Posterior vena cava (tissue), 2 donors: ENCODE measurements at places on chromosomes 7 and 10. TPM values are rescaled to one million over a fixed set of nuclear protein-coding genes. Genes with fewer than 3 reads are reported as not detected.
A peak's percentile ranks its signal among the peaks of the same experiment; 100 is the strongest.

Gene ERVW-1
- not detected for total RNA-seq

Gene NPFFR1
- not detected for total RNA-seq

Gene NOS3
- 71.8 TPM for total RNA-seq

Gene MOGAT3
- not detected for total RNA-seq

Gene SOSTDC1
- not detected for total RNA-seq

Gene OR9A2
- not detected for total RNA-seq

Gene STEAP1
- total RNA-seq: 33.6 TPM

Gene RNF32
- total RNA-seq: 0.33 TPM

Gene TMEM130
- total RNA-seq: 0.62 TPM

Gene TBL2
- 21.7 TPM for total RNA-seq

Gene FAM25A
- not detected for total RNA-seq

Gene CTNNA3
- total RNA-seq: 4.8 TPM

Gene NKX1-2
- total RNA-seq: not detected

Gene ITPRID1
- not detected for total RNA-seq

Gene SGPL1
- total RNA-seq: 37.2 TPM

Gene MMRN2
- 57.0 TPM for total RNA-seq

Gene LRRD1
- 0.14 TPM for total RNA-seq

Gene EEPD1
- total RNA-seq: 9.7 TPM

DNA sequence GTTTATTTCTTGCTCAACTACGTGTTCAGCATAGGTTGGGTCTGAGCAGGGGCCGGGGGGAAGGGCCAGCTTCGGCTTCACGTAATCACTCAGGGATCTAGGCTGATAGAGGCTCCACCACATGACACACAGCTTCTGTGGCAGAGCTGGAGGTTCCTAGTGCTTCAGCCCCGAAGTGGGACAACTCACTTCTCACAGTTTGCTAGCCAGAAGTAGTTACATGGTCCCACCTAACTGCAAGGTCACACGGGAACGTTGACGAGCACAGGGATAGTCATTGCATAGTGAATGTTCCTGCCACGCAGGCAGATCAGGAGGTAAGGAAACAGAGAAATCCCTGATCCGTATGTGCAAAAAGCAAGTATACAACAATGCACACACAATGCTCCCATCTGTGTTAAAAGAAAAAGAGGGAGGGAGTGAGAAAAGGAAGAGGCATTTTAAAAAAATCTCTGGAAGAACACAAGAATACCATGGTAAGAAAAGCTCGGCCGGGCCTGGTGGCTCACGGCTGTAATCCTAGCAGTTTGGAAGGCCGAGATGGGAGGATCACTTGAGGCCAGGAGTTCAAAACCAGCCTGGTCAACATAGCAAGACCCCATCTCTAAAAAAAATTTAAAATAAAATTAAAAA is 16.9 kb downstream of the SMURF1 start:
- DNase-seq: no peak

GRCh38 chr7:44849259-44849884 is 1.5 kb upstream of the H2AZ2 start:
- DNase-seq: no peak

GRCh38 chr10:97643441-97643985 is 3.0 kb downstream of the PI4K2A start:
- no peak for DNase-seq

- DNase-seq: no peak
Measured at GRCh38 chr7:759569-759968, 32.5 kb upstream of the PRKAR1B start.

GRCh38 chr7:3266240-3266639 is 34.8 kb upstream of the SDK1 start:
- no peak for DNase-seq

DNA sequence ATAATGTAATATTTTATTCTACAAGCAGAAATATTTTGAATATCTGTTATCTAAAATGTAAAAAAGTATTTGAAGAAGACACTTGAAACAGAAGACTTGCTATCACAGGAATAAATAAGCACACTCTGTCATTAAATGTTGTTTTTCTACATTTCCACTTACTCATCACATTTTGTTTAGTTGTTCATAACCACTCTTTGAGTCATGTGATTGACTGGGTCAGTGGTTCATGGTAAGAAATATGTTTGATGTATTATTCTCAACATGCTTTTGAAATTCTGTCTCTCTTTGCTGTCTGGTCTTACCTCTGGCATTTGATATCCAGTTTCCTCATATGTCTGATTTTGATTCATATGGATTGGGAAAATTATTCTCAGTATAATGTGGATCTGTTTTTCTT is 171.8 kb downstream of the SUGCT start:
- no peak for DNase-seq

- peak; percentile 90 for DNase-seq
Measured at GRCh38 chr7:141072548-141073172, 1.2 kb upstream of the TMEM178B start.

DNA sequence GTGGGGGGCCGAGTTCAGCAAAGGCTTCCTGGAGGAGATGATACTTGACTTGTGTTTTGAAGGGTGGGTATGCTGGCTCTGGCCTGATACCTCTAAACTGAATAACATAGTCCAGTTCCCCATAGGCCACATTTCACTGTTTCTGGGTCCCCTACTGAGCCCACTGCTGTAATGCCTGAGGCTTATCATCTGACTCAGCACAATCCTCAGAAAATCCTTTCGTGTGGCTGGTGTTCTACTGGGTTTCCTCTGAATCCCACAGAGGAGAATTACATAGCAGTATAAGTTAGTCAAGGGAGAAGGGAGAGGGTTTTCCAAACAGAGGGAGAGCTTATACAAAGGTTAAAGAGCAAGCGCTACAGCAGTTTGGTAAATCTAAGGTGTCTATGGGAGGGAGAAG is 2.8 kb upstream of the R3HCC1L start:
- DNase-seq: no peak

DNA sequence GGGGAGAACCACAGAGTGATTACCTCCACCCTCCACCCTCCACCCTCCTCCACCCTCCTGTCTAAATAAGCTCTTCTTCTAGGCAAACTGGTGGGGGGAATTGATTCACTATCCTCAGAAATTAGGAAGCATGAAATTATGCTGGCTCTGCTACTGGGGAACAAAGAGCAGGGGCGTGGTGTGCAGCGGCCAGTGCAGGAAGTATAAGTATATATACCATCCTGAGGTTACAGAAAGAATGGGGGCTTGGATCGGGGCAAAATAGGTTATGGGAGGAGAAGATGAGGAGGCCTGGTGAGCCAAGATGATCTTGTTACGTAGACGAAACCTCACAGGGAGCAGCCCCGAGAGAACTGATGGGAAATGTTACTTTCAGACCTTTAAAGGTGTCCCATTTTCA is 49.1 kb downstream of the SYPL1 start:
- DNase-seq: no peak

DNA sequence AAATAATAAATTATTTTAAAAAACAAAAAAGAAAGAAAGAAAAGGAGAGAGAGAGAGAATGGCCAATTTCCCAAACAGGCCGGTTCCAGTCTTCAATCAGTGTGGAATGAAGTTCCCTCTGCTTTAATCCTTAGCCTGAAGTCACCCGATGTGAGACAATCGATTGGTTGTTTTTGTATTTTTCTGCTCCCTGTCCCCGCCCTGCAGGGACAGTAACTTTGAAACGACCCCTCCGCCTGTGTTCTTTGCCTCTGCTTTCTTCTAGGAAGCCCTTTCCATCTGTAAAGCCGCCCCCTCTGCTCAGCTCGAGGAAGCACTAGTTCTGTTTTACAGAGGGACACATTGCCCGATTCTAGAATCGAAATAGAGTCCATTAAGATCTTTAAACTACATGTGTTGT is 33.4 kb downstream of the FOXL3 start:
- DNase-seq: no peak

DNA sequence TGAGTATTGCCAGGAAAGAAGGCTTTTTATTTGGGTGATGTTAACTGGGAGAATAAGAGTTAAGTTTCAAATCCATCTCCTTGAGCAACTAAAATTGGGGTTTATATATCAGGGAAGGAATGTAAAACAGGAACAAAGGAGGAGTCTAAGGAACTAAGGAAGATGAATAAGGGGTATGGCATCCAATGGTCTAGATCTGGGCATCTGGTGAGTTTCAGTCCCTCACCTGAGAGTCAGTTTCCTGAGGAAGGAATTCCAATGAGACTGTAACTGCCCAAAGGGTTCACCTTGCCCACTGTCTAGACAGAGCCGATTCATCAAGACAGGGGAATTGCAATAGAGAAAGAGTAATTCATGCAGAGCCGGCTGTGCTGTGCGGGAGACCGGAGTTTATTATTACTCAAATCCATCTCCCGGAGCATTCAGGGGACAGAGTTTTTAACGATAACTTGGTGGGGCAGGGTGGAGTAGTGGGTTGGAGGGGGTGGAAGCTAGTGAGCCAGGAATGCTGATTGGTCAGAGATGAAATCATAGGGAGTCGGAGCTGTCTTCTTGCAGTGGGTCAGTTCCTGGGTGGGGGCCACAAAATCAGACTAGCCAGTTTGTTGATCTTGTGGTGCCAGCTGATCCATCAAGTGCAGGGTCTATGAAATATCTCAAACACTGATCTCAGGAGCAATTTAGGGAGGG is 188.3 kb upstream of the STK17A start:
- DNase-seq: no peak

DNA sequence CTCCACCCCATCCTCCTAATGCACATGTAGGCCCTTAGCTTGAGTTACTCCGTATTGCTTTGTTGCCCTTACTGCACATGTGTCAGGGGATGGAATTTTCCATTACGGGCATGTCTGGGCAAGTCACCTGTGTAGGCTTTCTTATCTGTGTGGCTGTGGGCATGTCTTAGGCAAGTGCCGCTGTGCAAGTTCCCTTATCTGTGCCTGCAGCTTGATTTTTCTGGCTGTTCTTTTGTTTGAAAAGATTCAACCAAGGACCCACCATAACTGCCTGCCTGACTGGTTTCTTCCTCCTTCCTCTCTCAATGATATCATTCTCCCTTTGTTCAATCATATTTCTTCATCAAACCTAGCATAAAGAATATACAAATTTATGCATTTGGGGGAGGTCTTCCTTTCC is 88.5 kb downstream of the AKR1D1 start:
- no peak for DNase-seq

DNA sequence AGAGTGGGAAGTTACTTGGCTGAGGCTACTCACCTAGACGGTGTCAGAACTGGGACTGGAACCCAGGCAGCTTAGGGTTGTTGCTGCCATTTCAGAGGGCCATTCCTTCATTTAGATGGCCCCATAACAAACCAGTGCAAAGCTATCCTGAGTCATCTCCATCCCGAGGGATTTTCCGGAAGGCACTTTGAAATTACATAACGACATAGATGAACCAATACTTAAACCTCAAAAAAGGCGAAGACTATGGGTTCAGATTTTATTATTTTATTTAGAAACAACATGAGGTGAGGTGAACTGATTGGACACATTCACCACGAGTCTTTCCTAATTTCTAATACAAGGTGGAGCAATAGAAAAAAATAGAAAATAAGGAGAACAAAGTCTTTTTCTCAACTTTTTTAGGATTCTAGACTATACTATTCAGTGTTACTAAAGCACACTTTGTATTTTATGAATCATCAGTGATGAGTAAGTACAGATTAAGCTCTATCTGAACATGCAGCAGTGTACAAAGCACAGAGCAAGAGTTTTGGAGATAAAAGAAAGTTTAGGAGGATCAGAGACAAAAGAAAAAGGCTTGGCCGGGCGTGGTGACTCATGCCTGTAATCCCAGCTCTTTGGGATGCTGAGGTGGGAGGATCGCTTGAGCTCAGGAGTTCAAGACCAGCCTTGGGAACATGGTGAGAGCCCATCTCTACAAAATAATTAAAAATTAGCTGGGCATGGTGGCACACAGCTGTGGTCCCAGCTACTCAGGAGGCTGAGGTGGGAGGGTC is 79.5 kb upstream of the SVIL start:
- no peak for DNase-seq

DNA sequence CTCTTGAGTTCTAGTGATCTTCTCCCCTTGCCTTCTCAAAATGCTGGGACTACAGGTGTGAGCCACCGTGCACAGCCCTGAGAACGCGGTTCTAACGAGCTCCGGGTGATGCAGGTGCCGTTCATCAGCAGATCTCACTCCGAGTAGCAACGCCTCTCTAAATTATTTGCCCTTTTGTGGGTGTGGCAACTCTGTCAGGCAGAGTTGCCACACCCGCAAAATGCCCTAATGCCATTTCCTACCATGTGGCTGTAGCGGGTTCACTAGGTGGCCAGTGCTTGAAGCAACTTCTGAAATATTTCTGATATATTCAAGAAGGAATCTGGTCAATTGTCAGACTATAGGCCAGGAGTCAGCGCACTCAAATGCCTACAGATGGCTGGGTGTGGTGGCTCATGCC is 62.9 kb upstream of the NMT2 start:
- DNase-seq: no peak

GRCh38 chr7:71015252-71015900 is 116.6 kb upstream of the GALNT17 start:
- DNase-seq: no peak

DNA sequence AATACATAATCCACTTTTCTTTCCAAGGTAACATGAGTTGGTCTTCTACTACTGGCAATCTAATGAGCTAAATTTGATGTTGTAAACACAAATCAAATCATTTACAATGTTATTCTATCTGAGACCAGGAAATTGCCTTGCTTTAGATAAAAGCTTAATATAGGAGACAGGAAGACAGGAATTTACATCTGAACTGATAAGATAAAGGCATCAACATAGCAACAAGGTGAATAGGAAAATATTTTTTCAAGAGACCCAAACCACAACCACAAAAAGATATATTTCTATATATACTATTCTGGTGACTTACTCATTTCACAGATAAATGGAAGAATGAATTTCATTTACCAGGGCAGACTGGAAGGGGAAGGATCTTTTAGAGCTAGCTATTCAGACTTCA is 46.3 kb upstream of the CALCR start:
- DNase-seq: no peak

- DNase-seq: no peak
Measured at GRCh38 chr10:103747193-103747865, 108.0 kb downstream of the SH3PXD2A start.

- no peak for DNase-seq
Measured at GRCh38 chr10:18980089-18980629, 68.4 kb upstream of the MALRD1 start.

- DNase-seq: no peak
Measured at GRCh38 chr10:75801121-75801520, 369.7 kb downstream of the LRMDA start.

GRCh38 chr10:83433705-83434104 is 705.6 kb upstream of the GHITM start:
- DNase-seq: no peak

DNA sequence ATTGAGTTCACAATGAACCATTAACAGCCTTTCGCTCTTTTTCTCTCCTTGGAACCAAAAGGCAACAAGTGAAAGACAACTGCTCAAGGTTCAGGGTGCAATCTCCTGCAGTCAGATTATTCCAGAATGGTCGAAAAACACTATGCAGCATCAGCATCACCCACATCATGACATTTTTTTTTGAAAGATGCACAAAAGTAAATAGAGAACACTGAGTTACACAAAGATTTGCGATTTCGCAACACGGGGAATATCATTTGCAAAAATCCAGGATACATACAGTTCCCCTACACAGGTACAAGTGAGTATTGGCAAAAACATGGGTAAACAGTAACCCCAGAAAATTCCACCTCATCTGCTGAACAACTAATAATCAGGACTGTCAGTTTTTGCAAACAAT is 611.5 kb downstream of the KCNMA1 start:
- DNase-seq: no peak

GRCh38 chr10:107546284-107546683 is 381.8 kb upstream of the SORCS1 start:
- no peak for DNase-seq

- no peak for DNase-seq
Measured at GRCh38 chr10:131315344-131315743, 3.8 kb upstream of the TCERG1L start.

GRCh38 chr10:79031723-79032122 is 37.0 kb upstream of the ZMIZ1 start:
- DNase-seq: no peak

GRCh38 chr10:4151466-4151865 is 366.5 kb upstream of the KLF6 start:
- DNase-seq: no peak
